ENCODE measurements at places on chromosomes 3 and 15. TPM values are rescaled to one million over a fixed set of nuclear protein-coding genes. Genes with fewer than 3 reads are reported as not detected.

DNA sequence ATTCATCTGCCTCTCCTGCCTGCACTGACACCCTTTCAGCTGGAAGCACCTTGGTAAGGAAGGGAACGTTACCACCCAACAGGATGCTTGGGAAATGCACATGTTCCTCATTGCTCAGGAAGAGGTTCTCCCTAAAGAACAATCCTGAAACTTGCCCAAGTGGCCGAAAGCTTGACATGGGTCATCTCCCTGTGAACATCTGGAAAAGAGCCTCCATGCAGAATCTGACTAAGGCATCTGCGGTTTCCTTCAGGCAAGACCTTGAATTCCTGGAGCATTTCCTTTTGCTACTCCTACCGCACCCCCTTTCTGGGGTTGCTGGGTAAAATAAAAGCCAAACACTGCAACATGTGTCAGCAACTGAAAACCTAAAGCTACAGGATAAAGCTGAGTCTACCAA, 68.7 kb upstream of the SNRK start:
- no peak for DNase-seq

Gene ITPKA
- polyA plus RNA-seq = 0.04 TPM

Gene MESP1
- polyA plus RNA-seq = 9.0 TPM

DNA sequence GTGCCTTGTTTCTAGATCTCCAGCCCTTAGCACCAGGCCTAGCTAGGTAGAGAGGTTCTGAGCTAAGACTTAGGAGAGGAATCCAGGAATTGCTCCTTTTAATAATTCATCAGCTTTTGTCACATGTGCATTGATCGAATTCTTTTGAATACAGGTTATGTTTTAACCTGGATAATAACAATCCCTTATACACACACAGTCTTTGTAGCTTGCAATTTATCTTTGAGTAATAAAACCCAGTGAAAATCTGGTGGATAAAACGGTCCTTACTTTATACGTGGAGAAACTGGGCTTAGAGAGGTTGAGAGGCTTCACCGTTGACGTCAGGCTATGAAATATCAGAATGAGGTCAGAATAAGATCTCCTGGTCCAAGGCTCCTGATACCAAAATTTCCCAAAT, 7.2 kb upstream of the SCN10A start:
- no peak for DNase-seq

- no peak for DNase-seq
These were observed 1044.5 kb downstream of the NTRK3 start for GRCh38 chr15:87212041-87212440.

Data from psoas muscle (tissue), 8 donors.